ENCODE measurements at places on chromosomes 12 and 14.

DNA sequence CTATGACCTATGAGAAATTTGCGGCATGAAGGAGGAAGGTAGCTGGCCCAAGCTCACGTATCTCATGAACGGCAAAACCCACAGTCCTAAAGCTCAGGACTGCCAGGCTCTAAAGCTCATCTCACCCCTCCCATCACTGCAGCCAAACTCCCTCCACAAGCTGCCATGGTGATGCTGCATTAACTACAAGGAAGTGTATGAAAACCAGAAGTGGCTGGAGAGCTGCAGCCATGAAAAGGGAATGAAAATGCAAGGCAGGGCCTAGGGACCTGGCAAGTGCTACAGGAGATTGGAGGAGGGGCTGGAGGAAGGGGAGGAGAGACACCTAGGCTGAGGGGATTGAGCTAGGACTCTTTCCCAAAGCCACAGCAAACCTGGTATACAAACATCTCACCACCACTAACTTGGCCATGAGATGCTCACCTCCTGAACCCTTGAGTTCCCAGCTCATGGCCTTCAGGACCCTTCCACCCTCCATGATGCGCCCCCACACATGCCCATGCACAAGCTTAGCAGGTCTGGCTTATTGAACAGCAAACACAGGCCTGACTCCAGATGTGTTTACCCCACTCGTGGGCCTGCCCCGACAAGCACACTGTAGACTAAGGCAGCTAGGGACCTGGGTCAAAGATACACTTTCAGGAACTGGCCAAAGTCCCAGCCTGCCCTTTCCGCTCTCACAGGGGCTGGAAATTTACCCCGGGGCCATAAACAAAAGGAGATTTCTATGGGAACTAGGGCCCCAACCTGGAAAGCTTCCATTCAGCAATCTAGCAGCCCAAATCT, 42.0 kb downstream of the LTBP2 start:
- no peak for DNase-seq

GRCh38 chr14:75432411-75432810, 4.6 kb downstream of the JDP2 start:
- DNase-seq = no peak

- no peak for DNase-seq
Observed at GRCh38 chr12:30696486-30696885, 817 bp upstream of the IPO8 start.

DNA sequence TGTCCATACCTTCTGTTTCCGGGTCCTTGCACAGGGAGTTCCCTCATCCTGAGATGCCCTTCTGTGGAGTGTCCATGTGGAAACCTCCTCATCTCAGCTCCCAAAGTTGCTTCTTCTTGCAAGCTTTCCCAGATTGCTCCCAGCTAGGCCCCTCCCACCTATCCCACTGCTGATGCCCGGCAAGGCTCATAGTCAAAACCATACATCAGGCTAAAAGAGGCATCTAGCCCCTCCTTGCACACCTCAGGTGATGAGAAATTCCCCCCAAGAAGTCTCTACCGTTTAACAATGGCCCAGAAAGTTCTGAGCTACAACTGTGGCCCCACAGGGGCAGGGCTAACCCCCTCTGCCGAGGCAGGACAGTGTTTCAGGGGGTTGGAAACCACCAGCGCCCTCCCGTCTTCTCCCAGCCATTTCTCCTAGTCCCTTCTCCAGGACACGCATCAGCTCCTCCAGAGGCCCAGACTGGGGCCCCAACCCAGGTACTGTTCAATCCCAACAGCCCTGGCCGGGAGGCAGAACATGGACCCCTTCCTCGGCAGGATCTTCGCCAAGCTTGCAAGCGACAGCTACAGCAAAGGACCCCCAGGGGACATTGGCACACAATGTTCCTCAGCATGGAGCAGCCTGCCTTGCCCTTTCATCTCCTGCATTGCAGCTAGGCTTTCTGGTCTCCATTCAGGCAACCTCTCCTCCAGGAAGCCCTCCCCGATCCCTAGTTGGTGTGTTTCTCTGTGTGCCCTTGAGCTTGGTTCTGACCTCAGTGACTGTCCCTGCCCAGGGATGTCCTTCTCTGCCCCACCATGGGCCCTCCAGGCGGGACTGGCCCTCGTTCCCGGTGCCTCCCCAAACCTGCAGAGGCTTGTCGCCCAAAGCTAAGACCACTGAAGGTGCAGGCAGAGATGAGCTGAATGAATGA, 4.5 kb upstream of the BEGAIN start:
- DNase-seq = no peak

DNA sequence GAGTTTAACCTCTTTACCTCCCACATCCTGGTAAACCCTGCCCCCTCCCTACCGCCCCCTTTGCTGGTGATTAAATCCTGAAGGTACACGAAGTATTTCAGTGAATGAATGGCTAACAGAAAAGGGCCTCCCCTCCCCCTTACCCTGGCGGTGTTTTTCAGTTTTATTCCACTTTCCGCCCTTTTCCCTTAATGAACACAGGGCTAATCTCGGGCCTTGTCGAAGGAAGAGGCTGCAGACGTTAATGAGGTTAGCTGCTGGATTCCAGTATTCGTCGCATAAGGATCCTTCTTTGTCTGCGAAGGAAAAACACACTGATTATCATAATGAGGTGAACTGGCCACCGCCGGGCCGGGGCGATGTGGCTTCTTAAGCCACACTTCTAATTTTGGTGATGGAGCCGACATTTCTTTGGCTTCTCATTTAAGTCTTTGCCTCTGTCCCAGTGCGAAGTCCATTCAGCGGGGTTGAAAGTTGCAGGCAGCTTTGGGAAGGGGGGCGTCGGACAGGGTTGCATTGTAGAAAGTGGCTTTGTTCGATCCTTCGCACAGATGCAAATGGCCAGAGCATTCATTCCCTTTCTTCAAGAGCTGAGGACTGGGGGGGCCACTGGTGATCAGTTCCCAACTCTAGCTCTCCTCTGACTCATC, 6.5 kb downstream of the MEG3 start:
- no peak for DNase-seq

GRCh38 chr12:57852620-57853500, 6.3 kb upstream of the CTDSP2 start:
- DNase-seq = peak; percentile 32

DNA sequence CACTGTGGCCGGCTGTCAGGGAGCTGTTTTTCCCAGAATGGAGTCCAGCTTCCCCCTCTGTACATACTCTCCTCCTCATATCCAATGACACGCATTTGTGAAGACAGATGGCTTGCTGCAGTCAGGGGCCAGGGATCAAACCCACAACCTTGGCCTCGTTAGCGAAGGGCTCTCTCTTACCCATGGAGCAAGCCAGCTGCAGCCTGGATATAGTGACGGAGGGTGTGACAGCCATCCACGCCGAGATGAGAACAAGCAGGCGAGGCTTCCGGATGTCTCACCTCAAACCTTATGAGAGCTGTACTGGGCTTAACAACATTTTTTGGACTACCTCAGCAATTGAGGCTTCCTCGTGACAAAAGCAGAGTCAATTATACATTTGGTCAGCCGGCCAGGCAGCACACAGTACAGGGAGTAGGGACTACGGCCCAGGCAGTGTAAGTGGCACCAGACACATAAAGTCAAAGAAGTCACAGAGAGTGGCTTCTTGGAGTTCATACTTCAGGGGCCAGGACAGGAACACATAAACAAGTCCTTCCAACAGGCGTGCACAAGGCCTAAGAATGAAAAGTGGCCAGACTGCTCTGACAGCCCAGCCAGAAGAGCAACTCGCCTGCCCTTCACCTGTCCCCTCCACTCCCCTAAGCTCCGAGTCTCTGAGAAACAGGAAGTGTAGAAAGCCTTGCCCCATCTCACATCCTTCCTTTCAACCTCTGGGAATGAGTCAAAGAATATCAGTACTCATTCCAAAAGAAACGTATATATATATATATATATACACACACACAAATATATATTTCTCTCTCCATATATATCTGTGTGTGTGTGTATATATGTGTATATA, 115.1 kb downstream of the TTC7B start:
- DNase-seq = peak; percentile 8

DNA sequence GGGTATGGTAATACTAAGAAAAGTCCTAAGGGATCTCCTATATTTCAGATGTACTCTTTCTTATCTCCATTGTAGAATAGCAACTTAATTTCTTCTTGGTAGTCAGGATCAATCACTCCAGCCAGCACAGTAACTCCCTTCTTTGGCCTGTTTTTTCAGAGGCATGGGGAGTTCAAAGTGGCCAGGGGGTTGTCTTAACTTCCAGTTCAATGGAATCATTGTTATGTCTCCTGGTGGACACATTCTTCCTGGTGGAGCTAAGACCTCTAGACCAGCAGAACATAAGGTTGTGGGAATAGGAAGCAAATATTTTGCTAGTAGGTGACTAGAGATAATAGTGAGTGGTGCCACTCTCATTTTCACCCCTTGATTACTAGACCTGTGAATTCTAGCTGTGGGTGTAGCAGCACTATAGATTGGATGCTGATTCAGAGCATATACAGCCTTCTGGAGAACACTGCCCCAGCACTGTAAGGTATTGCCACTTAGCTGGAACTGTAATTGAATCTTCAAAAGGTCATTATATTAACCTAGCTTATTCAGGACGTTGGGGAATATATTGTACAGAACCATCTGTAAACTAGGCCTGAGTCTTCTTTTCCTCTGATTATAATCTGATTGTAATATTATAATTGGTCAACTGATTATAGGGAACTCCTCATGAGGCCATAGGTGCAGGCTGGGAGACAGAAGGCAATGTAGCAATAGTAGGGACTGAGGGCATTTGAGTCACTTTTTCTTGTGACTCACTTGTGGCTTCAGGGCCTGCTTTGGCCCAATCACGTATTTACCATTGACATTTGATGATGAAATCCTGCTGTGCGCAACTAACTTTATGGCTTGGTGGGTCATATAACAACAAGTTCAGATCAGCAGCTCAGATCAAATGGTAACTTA, 60.2 kb upstream of the ATP2B1 start:
- DNase-seq = no peak

GRCh38 chr14:69088586-69088985, 64.3 kb downstream of the DCAF5 start:
- DNase-seq = no peak

GRCh38 chr12:127430401-127430800, 836.6 kb upstream of the TMEM132C start:
- DNase-seq = no peak

DNA sequence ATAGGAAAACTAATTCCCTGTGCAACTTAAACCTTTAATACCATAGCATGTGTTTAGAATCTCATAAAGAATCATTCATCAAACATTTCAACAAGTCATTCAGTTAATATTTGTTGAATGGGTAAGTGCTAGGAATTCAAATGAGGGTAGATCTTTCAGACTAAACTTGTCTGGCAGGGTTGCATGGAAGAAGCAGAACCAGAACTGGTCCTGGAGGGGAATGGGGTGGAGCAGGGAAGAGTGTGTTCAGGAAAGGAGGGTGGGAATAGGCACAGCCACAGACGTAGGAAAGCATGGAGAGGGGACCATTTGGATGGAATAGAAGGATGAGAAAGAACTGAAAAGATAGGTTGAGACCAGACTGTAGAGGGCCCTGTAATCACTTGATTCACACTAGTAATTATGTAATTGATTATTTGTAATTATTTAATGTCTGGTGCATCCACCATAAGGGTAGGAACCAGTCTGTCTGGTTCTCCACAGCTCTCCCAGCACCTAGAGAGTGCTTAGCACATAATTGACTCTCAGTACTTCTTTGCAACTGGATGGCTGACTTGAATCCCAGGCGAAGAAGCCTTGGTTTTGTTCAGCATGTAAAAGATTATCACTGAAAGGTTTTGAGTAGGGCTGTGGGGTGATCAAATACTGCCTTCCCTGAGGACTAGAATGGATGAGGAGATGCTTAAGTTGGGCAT, 3.0 kb upstream of the MAP3K9 start:
- DNase-seq = no peak

DNA sequence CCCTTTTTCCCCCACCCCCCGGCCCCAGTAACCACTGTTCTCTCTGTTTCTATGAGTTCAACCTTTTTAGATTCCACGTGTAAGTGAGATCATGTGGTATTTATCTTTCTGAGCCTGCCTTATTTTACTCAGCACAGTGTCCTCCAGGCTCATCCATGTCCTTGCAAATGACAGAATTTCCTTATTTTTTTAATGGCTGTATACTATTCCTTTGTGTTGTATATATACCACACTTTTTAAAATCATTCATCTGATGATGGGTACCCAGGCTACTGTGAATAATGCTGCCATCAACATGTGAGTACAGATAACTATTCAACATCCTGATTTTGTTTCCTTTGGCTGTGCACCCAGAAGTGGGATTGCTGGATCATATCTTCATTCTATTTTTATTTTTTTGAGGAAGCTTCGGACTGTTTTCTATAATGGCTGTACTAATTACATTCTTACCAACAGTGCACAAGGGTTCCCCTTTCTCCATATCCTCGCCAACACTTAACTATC, 54.7 kb downstream of the DDX51 start:
- DNase-seq = no peak

GRCh38 chr14:104051092-104051813, 34.2 kb upstream of the ASPG start:
- DNase-seq = no peak

DNA sequence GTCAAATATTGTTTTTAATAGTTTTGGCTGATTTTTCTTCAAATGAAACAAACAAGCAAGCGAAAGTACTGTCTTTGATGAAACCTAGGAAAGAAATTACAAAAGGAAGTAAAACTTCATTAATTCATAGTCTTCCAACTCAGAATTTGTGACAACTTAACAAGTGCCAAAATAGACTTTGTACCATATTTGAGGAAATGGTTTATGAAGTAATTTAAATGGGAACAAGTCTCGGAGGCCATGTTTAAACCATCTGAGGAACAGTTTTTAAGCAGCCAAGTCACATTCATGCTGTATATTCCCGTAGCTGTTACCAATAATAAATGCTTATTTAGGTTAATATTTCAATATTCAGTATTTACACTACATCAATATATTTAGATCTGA, 745 bp upstream of the ARHGDIB start:
- no peak for DNase-seq

DNA sequence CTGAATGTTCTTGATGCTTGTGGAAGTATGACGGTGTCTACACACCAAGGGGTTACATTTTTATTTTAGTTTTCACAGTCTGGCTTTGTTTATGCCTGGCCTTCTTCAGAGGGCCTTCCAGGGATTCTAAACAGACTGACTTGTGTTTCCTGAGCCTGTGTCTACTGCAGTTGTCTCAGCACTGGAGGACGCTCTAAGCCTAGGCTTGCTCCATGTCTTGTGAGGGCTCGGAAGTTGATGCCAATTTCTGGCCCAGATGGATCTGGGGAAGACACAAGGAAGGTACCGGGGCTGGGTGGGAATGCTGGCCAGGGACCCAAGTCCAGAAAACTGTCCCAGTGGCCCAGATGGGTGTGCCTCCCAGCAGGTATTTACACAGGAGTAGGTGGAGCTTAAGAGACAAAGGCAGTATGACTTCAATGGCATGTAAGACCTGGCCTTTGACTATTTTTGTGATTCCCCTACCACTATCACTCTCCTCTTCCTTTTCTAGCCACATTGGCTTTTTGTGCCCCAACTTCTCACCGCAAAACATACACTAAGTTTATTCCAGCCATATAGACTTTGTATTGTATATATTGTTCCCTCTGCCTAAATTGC, 56.9 kb downstream of the GPR137C start:
- DNase-seq = no peak

DNA sequence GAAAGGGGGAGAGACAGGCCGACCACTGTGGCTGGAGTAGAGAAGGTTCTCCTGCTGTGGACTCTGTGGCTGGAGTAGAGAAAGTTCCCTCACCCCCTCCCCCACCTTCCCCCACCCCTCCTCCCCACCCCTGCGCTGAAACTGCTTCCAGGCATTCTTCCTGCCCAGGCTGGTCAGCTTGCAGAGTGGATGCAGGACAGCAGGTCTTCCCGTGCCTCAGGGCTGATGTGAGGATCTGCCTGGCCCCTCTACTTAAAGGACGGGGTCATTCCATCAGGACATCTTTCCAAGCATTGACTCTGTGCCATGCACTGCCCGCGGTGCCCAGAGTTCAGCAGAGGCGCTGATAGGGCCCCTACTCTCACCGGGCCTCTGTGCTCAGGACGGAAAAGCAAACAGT, 13.2 kb upstream of the RIMBP2 start:
- no peak for DNase-seq
